Right lobe of liver (tissue), 6 donors: ENCODE measurements at places on chromosomes 2 and 18. TPM values are rescaled to one million over a fixed set of nuclear protein-coding genes. Genes with fewer than 3 reads are reported as not detected.

GRCh38 chr2:63058144-63058920 lies 7.7 kb downstream of the OTX1 start:
- H3K4me1 ChIP-seq = no peaks in the 10 kb centered on the region
- no peak overlapping the region for H3K4me3 ChIP-seq
- DNase-seq = no peak

GRCh38 chr2:54898456-54899226 lies 151.6 kb downstream of the RTN4 start:
- no peak overlapping the region for H3K27ac ChIP-seq
- DNase-seq = no peak
- H3K36me3 ChIP-seq = no peaks in the 10 kb centered on the region
- no peaks in the 10 kb centered on the region for H3K27me3 ChIP-seq
- no peak overlapping the region for H3K4me3 ChIP-seq

GRCh38 chr2:202494300-202495229 lies 118.4 kb downstream of the BMPR2 start:
- H3K27me3 ChIP-seq = no peaks in the 10 kb centered on the region
- no peak for DNase-seq
- H3K4me3 ChIP-seq = no peak overlapping the region
- H3K4me1 ChIP-seq = no peaks in the 10 kb centered on the region
- no peaks in the 10 kb centered on the region for H3K36me3 ChIP-seq

GRCh38 chr2:11722292-11723060 lies 24.0 kb upstream of the LPIN1 start:
- no peak for DNase-seq
- H3K4me3 ChIP-seq = no peak overlapping the region
- no peaks in the 10 kb centered on the region for H3K36me3 ChIP-seq
- no peaks in the 10 kb centered on the region for H3K27me3 ChIP-seq
- peak overlapping the region; percentile 70 for H3K27ac ChIP-seq

Gene EFHD1
- 7.3 TPM for total RNA-seq

- no peaks in the 10 kb centered on the region for H3K36me3 ChIP-seq
- peak overlapping the region; percentile 78 for H3K27ac ChIP-seq
- H3K4me1 ChIP-seq = peaks cover 47% of the 10 kb centered on the region
- no peak overlapping the region for H3K4me3 ChIP-seq
- no peak for DNase-seq
These were observed 223.6 kb downstream of the ALPK2 start for GRCh38 chr18:58405107-58405898.

Gene SPDYA
- total RNA-seq = 0.42 TPM

Gene KATNAL2
- total RNA-seq = 1.3 TPM

- H3K27me3 ChIP-seq = no peaks in the 10 kb centered on the region
- no peaks in the 10 kb centered on the region for H3K36me3 ChIP-seq
- no peak for DNase-seq
- H3K4me3 ChIP-seq = no peak overlapping the region
These were observed 59.8 kb downstream of the TRIB2 start for GRCh38 chr2:12776521-12776961.

Gene PLA2R1
- total RNA-seq = 0.70 TPM

Gene SP9
- total RNA-seq = not detected

GRCh38 chr18:68840554-68841263 lies 42.8 kb downstream of the CCDC102B start:
- H3K4me3 ChIP-seq = no peak overlapping the region
- H3K27ac ChIP-seq = no peak overlapping the region

DNA sequence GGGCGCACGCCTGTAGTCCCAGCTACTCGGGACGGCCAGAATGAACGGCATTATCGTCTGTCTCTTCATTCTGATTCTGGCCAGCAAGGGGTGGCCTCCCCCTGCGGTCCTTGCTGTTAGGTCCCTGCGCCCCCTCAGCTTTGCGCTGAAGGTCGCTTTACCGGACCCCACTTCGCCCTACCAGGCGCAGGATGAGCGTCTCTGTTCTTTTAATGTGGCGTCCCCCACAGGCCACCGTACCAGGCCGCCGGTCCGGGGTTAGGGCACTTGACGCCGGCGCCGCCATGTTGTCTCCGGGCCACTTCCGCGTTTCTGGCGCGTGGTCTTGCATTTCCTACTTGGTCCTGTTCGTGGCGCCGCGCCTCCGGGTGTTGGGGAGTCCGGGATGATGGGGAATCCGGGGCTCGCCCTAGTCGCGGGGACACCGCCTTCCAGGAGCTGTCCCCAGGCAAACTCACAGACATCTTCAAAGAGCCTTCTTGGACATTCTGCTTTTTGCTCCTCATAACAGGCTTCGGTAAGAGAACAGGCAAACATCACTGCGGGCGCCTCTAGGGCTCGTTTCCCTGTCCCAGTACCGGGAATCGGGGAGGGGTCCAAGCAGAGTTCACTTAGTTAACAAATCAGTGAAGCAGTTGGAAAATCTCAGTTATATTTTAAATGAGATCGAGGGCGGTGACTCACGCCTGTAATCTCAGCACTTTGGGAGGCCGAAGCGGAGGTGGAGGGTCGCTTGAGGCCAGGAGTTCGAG lies 8.5 kb upstream of the NARS1 start:
- H3K36me3 ChIP-seq = no peaks in the 10 kb centered on the region
- no peaks in the 10 kb centered on the region for H3K4me1 ChIP-seq
- peak overlapping the region; percentile 70 for H3K4me3 ChIP-seq
- peak; percentile 97 for DNase-seq
- no peaks in the 10 kb centered on the region for H3K27me3 ChIP-seq

DNA sequence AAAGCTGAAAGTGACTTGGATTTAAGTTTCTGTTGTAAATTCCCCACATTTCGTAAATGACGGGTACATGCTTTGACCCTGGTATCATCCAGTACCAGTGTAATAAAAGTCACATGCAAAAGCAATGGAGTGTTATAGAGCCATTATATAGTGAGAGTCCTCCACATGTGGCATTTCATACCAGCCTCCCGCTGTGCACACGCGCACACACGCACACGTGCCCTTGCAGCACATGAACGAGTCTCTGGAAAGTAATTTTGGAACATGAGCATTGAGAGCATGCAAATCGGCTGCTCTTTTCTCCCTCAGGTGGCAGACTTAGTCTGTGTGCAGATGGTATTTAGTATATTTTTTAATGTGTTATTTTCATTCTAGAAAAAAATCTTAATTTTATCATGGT lies 198.1 kb downstream of the ZNF407 start:
- no peaks in the 10 kb centered on the region for H3K36me3 ChIP-seq
- DNase-seq = no peak
- no peak overlapping the region for H3K27ac ChIP-seq
- H3K4me1 ChIP-seq = no peaks in the 10 kb centered on the region

DNA sequence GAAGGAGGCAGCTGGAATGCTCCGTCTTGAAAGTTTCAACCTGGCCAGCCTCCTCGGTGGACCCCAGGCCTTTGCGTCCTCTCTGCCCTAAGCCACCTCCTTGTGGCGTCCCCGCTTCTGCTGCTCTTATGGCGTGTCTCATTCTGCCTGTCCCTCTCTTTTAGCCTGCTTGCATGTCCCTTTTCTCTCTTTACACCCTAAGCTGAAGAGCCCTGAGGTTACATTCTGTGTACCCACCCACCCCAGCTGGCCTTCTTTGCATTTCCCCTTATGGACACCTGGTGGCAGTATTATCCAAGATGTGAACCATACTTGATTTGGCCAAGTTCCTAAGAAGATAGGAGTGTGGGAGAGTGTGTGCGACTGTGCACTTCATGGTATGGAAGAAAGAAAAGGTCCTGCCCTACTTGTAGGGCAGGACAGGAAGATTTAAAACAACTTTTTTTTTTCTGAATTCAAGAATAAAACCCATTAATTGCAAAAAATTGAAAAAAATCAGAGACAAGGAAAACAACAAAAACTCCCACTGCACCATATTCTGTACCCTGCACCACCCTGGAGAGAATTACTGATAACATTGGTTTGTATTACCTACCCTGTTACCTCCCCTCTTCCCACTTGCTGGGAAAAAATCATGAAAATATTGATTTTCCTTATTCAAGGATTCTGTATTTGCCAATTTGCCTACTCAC lies 77.4 kb downstream of the DYSF start:
- no peaks in the 10 kb centered on the region for H3K36me3 ChIP-seq
- no peaks in the 10 kb centered on the region for H3K27me3 ChIP-seq
- DNase-seq = peak; percentile 36
- no peak overlapping the region for H3K4me3 ChIP-seq

- H3K27ac ChIP-seq = no peak overlapping the region
- H3K36me3 ChIP-seq = no peaks in the 10 kb centered on the region
- DNase-seq = no peak
- no peaks in the 10 kb centered on the region for H3K27me3 ChIP-seq
These were observed 54.8 kb downstream of the CDC42EP3 start for GRCh38 chr2:37616677-37617005.

DNA sequence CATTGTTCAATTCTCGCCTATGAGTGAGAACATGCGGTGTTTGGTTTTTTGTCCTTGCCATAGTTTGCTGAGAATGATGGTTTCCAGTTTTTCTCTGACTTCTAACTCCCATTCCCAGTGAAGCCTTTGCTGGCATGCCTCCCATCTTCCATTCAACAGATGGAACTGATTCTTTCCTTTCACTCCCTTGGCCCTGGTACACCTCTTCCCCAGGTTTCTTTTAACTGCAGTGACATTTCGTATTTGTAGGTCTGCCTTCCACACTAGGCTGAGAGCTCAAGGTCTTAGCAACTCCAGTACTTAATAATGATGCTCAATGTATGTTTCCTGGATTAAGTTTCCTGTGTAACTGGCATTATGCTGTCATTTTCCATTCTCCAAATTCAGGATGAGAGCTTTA lies 48.5 kb downstream of the GAREM1 start:
- H3K4me3 ChIP-seq = no peak overlapping the region
- no peaks in the 10 kb centered on the region for H3K27me3 ChIP-seq
- H3K4me1 ChIP-seq = no peaks in the 10 kb centered on the region
- no peak for DNase-seq
- H3K36me3 ChIP-seq = no peaks in the 10 kb centered on the region
- H3K27ac ChIP-seq = no peak overlapping the region

DNA sequence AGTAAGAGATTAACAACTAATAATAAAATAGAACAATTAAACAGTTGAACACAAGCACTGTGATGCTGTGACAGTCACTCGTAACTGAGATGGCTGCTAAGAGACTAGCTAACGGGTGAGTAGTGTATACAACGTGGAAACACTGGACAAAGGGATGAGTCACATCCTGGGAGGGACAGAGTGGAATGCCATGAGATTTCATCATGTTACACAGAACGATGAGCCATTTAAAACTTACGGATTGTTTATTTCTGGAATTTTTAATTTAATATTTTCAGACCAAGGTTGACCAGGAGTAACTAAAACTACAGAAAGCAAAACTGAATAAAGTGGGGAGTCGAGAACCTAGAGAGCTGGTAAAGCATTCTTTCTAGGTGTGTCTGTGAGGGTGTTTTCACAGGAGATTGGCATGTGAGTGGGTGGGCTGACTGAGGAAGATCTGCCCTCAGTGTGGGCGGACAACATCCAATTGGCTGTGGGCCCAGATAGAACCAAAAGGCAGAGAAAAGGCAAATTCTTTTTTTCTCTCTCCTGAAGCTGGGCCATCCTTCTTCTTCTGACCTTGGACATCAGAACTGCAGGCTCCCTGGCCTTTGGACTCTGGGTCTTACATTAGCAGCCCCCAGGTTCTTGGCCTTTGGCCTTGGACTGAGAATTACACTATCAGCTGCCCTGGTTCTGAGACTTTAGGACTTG lies 14.6 kb downstream of the TMSB10 start:
- no peaks in the 10 kb centered on the region for H3K27me3 ChIP-seq
- no peak overlapping the region for H3K4me3 ChIP-seq
- peak overlapping the region; percentile 58 for H3K27ac ChIP-seq
- no peaks in the 10 kb centered on the region for H3K36me3 ChIP-seq
- no peak for DNase-seq

Gene LIMS3
- not detected for total RNA-seq

Gene PRADC1
- total RNA-seq = 23.1 TPM

- no peak overlapping the region for H3K4me3 ChIP-seq
- H3K27me3 ChIP-seq = peaks cover 6% of the 10 kb centered on the region
- DNase-seq = no peak
- no peak overlapping the region for H3K27ac ChIP-seq
- no peaks in the 10 kb centered on the region for H3K4me1 ChIP-seq
These were observed 261.9 kb downstream of the TCF4 start for GRCh38 chr18:55326134-55326533.

DNA sequence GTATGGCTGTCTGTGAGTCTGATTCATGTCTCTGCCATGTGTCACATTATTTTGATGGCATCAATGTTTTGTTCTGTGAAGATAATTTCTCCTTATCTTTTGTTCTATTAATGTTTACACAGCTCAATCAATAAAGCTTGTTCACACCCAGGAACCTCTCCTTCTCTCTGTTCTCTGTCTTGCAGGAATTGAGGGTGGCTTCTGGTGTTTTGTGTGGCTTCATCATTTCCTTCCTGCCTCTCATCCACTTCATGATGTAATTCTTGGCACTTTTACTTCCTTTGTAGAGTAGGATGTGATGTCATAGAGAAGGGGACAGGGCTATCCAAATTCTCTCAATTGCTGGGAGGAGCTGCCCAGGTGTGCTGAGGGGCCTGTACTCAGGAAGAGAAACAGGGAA lies 27.2 kb downstream of the ASXL3 start:
- no peaks in the 10 kb centered on the region for H3K36me3 ChIP-seq
- no peaks in the 10 kb centered on the region for H3K27me3 ChIP-seq
- H3K27ac ChIP-seq = no peak overlapping the region
- no peak for DNase-seq

Gene GPAT2
- total RNA-seq = 0.53 TPM

- H3K4me1 ChIP-seq = no peaks in the 10 kb centered on the region
- no peak for DNase-seq
- no peak overlapping the region for H3K27ac ChIP-seq
These were observed 25.3 kb downstream of the EMILIN2 start for GRCh38 chr18:2872095-2872494.

DNA sequence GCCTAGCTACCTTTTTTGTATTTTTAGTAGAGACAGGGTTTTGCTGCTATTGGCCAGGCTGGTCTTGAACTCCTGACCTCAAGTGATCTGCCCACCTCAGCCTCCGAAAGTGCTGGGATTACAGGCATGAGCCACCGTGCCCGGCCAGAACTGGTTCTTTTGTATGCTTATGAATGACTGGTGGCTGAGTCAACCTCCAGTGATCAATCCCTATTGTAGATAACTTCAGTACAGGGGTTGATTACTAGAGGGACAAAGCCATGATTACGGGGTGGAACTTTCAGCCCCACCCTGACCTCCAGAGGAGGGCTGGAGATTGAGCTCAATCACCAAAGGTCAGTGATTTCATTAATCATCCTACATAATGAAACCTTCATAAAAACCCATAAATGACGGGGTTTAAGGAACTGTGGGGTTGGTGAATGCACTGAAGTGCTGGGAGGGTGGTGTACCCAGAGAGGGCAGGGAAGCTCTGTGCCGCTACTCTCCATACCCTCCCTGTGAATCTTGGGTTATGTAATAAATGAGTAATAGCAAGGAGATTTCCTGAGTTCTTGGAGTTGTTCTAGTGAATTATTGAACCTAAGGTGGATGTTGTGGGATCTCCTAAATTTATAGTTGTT lies 281.8 kb upstream of the CXCR4 start:
- no peak for DNase-seq
- no peak overlapping the region for H3K4me3 ChIP-seq
- no peak overlapping the region for H3K27ac ChIP-seq
- H3K4me1 ChIP-seq = no peaks in the 10 kb centered on the region
- no peaks in the 10 kb centered on the region for H3K27me3 ChIP-seq

Gene CRYGD
- total RNA-seq = not detected
